ENCODE measurements at places on chromosomes 5 and 9.

- DNase-seq = no peak
Observed at GRCh38 chr9:105890046-105890822, 195.9 kb downstream of the TMEM38B start.

DNA sequence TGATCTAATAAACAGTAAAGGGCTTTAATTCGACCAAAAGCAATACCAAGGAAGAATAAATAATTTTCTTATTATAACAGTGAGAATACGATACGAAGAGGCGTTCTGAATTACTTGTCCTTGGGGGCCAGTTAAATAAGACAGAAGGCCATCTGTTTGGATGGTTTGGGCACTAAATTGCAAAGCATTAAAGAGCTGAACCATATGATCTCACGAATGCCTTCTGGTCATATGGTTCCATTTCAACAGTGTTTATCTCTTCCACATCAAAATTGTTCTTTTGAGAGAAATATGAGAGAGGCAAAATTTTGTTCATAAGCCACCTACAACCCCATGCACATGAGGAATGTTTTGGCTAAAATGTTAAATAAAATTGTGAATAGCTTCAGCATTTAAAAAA lies 605.4 kb downstream of the PTPRD start:
- DNase-seq = no peak

GRCh38 chr9:79687131-79687447 lies 115.3 kb downstream of the TLE4 start:
- no peak for DNase-seq

- no peak for DNase-seq
Observed at GRCh38 chr9:124940521-124940893, 376 bp downstream of the GOLGA1 start.

GRCh38 chr5:131649161-131649560 lies 14.1 kb upstream of the RAPGEF6 start:
- no peak for DNase-seq

- DNase-seq = peak; percentile 36
Observed at GRCh38 chr5:6686915-6687409, 26.3 kb upstream of the TENT4A start.

- no peak for DNase-seq
Observed at GRCh38 chr5:78930721-78931120, 54.4 kb downstream of the ARSB start.

- no peak for DNase-seq
Observed at GRCh38 chr9:130212543-130213297, 40.5 kb downstream of the NCS1 start.

- DNase-seq = no peak
Observed at GRCh38 chr5:17277907-17278306, 60.5 kb downstream of the BASP1 start.

DNA sequence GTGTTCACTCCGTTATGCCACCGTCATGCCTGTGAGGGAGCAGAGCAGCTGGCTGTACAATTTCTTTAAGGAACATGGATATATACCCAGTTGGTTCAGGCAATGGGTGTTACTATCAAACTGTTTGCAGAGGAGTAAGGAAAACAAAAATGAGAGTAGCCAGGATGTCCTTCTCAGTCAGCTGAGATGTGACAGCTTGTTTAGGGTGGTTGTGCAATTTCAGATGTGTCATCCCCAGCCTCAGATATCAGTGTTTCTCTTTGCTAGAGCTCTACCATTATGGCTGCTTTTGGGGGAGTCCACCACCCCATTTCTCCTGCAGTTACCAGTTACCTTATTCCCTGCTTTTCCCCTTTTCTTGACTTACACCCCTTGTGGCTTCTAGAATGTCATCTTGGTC lies 135.2 kb upstream of the SLC24A2 start:
- DNase-seq = no peak

- no peak for DNase-seq
Observed at GRCh38 chr5:113343343-113343742, 91.4 kb downstream of the TSSK1B start.

GRCh38 chr5:32132757-32133156 lies 41.4 kb downstream of the GOLPH3 start:
- DNase-seq = no peak

GRCh38 chr9:94909250-94909894 lies 182.9 kb downstream of the AOPEP start:
- DNase-seq = no peak

GRCh38 chr5:120252839-120253238 lies 211.3 kb upstream of the PRR16 start:
- no peak for DNase-seq

- no peak for DNase-seq
Observed at GRCh38 chr9:89109666-89110065, 69.0 kb downstream of the SHC3 start.

- peak; percentile 21 for DNase-seq
Observed at GRCh38 chr5:82388181-82388580, 110.0 kb upstream of the RPS23 start.

DNA sequence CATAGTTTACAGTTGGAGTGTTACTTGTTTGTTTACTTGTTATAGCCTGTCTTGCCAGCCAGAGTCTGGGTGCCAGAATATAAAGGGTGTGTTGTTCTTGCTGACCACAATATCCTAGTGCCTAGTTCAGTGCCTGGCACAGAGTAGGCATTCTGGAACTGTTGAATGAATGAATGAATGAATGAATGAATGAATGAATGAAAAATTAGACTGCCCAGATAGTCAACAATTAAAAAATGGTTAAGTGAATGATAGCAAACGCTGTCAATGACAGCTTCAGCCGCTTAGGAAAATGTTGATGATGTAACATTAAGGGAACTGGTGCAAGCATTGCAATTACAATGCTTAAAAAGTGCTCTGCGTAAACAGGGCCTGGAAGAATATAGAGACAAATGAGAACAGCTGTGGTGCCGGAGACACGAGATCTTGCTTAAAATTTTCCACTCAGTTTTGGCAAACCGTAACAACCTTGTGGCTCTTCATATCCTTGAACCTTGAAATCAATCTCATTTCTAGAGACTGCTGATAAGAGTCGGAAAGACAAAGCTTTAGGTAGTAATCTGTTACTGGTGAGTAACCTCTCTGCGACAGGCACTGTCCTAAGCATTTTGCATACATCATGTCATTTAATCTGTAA lies 4.7 kb upstream of the TTLL11 start:
- peak; percentile 76 for DNase-seq

DNA sequence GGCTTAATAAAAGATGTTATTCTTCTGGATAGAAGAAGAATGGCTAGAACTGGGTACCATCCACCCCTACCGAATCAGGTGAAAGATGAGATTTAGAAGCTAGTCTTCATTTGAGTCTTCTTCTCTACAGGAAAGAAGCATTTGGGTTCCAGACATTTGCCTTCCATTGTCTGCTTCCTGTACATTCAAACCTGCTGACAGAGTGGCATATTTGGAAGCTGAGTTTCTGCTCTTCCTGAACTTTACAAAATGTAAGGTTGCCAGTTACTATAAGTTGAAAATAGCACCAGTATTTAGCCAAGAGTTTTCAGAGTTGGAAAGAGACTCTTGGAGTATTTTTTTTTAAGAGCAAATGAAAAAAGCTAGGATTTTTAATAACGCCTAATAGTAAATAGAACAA lies 525.4 kb upstream of the TLE4 start:
- DNase-seq = no peak

DNA sequence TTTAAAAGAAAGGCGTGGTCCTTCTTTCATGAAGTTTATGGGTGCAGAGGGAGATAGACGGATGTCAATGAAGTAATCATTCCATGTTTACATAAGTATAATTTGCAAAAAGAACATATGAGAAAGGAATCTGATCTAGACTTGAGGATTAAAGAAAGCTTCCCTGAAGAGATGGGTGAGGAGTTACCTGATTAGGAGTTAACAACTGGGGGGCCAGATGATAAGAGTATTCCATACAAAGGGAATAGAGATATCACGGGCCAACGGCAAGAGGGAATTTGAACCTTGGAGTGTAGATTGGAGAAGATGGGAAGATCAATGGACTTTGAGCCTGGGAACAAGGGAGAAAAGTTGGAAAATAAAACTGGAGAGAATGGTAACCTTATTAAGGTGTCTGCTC lies 1959.9 kb upstream of the WWC1 start:
- no peak for DNase-seq

- no peak for DNase-seq
Observed at GRCh38 chr5:150397146-150397781, 15.4 kb downstream of the CD74 start.

DNA sequence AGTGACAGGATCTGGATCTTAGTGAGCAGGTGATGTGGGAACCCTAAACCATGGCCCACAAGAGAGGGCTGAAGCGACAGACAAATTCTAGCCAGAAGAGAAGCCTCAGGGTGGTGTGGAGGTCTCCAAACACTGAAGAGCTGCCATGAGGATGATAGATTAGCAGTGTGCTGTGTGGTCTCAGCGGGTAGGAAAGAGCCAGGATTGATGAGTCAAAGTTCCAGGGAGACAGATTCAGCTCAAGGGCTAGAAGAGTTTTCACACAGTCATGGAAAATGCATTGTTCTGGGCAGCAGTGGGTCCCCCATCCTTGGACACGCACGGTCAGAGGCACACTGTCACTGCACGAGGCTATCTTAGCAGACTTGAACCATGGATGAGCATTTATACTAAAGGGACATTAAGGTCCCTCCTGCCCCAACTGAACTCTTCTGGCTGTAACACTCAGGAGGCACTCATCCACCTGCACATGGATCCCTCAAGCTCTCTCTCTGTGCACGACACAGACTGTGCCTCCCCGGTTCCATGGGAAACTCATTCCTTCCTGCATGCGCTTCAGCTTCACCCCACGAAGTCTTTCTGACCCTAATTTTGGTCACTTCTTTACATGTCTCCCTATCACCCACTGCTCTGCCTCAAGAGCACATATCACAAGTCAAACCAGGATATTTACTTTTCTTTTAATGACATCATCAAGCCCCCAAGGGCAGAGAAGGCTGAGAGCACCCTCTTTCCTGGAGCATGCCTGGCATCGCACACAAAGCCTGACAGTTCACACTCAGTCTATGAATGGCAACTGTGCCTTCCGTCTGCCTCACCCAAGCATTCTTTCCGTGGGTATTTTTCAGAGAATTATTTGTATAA lies 84.8 kb downstream of the TLE1 start:
- DNase-seq = no peak

- peak; percentile 84 for DNase-seq
Observed at GRCh38 chr9:68704814-68705530, at the start of gene PIP5K1B. PIP5K1B (plus strand) TSS chr9:68705240; CDS start chr9:68822615, 117,375 bp downstream.

GRCh38 chr9:109506097-109506712 lies 8.1 kb upstream of the PTPN3 start:
- no peak for DNase-seq

DNA sequence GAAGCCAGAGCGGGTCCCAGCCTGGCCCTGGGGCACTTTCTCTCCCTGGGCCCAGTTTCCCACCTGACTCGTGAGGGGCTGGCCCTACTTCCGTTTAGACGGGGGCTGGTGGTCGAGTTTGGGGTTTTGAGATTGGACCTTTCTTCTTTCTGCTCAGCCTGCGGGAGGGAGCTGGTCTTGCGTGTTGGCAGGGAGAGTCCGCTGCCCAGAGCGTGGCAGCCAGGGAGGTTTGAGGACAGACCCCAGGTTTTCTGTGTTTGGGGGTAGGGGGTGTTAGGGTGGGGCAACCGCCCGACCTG lies 6.0 kb upstream of the PITX1 start:
- no peak for DNase-seq

GRCh38 chr9:126809068-126809467 lies 4.2 kb downstream of the ZBTB43 start:
- DNase-seq = no peak

GRCh38 chr9:84277646-84278045 lies 62.9 kb downstream of the SLC28A3 start:
- DNase-seq = no peak

- DNase-seq = no peak
Observed at GRCh38 chr5:138911441-138911840, 36.3 kb upstream of the LRRTM2 start.

GRCh38 chr9:107213561-107214028 lies 69.5 kb upstream of the RAD23B start:
- no peak for DNase-seq

DNA sequence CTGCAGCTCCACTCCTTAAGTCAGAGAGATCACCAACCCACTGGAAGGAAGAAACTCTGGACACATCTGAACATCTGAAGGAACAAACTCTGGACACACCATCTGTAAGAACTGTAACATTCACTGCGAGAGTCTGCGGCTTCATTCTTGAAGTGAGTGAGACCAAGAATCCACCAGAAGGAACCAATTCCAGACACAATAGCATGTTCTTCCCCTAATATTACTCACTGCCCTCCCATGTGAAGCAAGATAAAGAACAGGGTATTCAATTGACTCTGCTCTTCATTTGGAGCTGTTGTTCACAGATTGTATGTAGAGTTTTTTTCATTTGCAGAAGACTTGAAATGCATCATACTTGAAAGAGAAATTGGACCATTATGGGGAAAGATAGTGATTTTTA lies 10.8 kb downstream of the SAXO1 start:
- DNase-seq = no peak

DNA sequence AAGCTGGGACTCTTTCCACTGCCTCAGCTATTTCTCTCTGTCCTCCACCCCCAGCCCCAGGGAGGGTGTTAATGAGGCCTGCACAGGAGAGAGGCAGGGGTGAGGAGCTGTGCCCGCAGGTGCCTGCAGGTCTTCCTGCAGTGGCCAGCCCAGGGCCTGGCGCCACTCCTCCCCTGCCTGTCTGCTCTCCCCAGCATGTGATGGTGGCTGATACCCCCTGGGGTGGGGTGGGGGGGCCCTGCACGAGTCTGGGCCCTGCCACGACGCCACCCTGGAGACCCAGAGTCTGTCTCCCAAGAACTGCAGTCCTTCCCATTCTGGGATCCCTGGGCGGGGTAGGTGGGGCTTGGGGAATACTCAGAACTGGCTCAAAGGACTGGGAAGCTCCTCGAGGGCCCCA lies 166.4 kb upstream of the SMIM23 start:
- no peak for DNase-seq

GRCh38 chr5:136754216-136754615 lies 388.9 kb upstream of the TRPC7 start:
- DNase-seq = no peak

DNA sequence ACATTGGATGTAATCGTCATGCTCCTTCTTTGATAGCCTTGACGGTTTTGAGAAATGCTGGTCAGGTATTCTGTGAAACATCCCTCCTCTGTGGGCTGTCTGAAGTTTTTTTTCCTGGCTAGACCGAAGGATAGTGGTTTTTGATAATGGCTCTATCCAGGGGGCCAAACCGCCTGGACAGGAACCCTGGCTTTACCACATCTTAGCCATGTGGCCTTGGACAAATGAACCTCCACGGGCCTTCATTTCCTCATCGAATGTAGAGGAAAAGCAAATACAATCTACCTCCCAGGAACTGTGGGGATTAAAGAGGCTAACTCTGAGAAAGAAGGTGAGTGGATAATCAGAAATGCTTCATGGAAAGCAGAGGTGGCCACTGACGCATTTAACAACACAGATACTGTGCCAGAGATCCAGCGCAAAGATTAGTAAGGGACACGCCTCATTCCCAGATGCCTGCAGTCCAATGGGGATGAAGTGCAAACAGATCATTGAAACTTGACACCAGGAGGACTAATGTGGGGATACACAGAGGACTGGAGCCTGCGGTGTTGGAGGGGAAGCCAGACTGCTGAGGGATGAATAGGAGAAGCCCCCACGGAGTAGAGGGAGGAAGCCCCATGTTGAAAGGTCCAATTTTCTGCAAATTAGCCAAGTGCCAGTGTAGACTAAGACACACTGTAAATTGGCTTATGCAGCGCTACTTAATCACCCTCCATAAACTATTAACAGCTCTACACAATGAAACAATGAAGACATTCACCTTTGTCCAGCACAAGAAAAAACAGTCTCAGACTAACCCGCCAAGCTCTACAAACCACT lies 41.6 kb downstream of the MYO10 start:
- DNase-seq = peak; percentile 90

GRCh38 chr5:147452165-147452811 lies 57.6 kb downstream of the DPYSL3 start:
- DNase-seq = no peak

- no peak for DNase-seq
Observed at GRCh38 chr5:53856506-53856905, 296.1 kb downstream of the NDUFS4 start.

Data from SJCRH30 (cell line).